Activated CD4-positive, alpha-beta T cell treated with anti-CD3 and anti-CD28 coated beads, Interleukin-2, amount 50 U/mL, for 48 hours (primary cell): ENCODE measurements at places on chromosomes 5 and 9.

- DNase-seq: no peak
Measured at GRCh38 chr9:73531658-73532057, 380.0 kb downstream of the ANXA1 start.

DNA sequence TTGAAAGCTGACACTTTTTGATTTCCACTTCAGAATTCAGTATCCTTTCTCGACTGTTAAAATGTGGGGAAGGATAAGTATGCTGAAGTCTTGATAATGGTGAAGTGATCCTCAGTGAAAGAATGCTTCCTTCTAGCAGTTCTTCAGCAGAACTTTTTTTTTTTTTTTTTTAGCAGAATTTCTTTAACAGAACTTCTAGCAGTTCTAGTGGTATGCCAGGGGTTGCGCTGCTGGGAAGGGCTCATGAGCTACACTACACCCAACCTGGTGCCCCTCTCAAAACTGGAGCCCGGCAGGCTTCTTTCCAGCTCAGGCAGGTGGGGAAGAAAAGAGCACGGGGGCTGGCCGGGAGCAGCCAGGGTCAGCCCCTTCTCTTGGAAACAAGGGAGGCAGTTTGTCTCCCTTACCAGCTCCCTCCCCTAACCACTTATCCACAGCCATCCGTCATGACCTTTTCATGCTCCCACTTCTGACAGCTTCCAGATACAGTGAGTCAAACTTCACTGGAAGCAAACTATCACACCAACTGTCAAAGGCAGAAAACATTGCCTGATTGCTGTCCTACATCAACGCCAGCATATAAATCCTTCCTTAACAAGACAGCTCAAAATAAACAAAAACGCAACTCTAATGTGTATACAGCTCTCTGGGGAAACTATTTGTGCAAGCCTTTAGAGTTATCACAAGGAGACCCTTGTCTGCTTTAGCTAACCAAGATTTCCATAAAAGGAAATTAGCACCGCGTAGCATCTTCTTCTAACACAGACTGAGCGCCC, 211.5 kb downstream of the GAPVD1 start:
- DNase-seq: no peak

- DNase-seq: no peak
Measured at GRCh38 chr9:111023128-111023527, 15.1 kb downstream of the LPAR1 start.

DNA sequence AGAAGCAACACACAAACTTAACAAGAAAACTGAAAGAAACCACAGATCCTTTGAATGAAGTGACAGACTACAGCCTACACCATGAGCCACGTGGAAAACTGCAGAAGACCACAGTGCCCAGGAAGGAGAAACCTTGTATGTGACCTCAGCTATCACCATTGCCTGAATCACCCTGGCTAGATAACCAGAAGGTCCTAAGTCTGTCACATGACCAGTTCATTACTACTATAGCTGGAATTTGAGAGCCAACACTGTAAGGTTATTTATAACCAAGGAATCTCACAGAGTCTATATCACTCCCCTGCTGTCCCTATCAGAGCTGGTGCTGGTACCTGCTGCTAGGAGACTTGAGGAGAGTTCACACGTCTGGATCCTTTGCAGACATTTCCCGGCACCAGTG, 90.3 kb upstream of the FBXL17 start:
- no peak for DNase-seq

GRCh38 chr9:114805670-114806525, at the start of gene TNFSF15:
Gene TNFSF15, minus strand, starts transcription at chr9:114806039. Its CDS starts 27 bp downstream, at chr9:114806012.
- peak; percentile 52 for DNase-seq

DNA sequence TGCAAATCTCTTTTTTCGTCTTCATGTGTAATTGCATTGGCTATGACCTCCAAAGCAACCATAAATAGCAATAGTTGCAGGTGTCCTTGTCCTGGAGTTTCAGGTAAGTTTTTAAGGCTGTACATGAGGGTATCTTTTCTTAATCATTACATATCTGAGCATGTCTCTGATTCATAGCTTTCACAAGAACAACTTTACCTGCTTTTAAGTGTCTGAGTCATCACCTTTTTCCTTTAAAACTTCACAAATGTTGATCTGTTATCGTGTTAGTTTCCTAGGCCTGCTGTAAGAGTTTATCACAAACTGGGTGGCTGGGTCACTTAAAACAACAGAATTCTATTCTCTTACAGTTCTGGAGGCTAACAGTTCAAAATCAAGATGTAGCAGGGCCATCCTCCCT, 13.8 kb downstream of the GARNL3 start:
- DNase-seq: no peak

- DNase-seq: no peak
Measured at GRCh38 chr9:136705564-136705963, 6.8 kb upstream of the DIPK1B start.

DNA sequence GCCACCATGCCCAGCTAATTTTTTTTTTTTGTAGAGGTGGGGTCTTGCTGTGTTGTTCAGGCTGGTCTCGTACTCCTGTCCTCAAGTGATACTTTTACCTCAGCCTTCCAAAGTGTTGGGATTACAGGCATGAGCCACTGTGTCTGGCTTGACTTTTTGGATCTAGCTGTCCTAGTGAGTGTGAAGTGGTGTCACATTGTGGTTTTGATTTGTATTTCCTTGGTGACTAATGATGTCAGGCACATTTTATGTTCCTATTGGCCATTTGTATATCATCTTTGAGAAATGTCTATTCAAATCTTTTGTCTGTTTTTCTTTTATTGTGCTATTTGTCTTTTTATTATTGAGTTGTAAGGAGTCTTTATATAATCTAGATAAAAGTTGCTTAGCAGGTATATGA, 53.5 kb upstream of the MCCC2 start:
- no peak for DNase-seq

- no peak for DNase-seq
Measured at GRCh38 chr5:35117967-35118366, 70.2 kb upstream of the AGXT2 start.

- DNase-seq: no peak
Measured at GRCh38 chr5:113524927-113525326, 11.4 kb downstream of the YTHDC2 start.

DNA sequence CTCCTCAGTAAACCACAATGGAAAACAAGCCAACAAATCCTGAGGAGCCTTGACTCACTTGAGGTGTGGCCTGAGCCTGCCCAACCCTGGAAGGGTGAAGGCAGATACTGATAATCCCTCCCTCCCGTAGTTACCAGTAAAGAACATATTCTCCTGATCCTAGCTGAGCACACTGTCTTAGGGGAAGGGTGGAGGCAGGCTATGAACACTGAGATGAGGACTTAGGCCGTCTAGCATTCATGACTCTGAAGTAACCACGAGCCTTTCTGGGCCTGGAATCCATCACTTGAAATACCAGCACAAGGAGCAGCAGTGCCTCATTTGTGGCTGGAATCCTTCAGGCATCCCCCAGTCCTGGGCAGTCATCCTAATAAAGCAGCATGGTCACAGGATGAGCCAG, 124.5 kb upstream of the PRLR start:
- no peak for DNase-seq

- no peak for DNase-seq
Measured at GRCh38 chr5:130289132-130290088, 385.1 kb downstream of the CHSY3 start.

DNA sequence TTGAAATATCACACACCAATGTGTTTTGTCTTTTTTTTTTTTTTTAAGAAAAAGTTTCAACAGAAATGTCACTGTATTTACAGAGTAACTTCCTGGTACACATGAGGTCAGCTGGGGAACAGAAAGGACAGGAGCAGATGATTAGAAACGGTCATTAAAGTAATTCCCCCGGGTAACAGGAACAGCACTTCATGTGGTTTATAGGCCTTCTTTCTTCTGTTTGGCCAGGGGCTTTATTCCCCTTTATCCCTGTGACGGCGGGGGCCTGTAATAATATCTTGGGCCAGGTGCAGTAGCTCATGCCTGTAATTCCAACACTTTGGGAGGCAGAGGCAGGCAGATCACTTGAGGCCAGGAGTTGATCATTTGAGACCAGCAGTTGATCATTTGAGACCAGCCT, 30.5 kb upstream of the MSH3 start:
- DNase-seq: no peak

- DNase-seq: no peak
Measured at GRCh38 chr5:94782383-94782782, 163.9 kb downstream of the SLF1 start.

- no peak for DNase-seq
Measured at GRCh38 chr5:57446966-57447365, 35.6 kb downstream of the ACTBL2 start.
